ENCODE measurements at places on chromosomes 7 and 10. TPM values are rescaled to one million over a fixed set of nuclear protein-coding genes. Genes with fewer than 3 reads are reported as not detected.

The PRPS1L1 gene
- polyA plus RNA-seq: not detected

The RBM17 gene
- 46.3 TPM for polyA plus RNA-seq

The CYP26C1 gene
- polyA plus RNA-seq: not detected

The XPNPEP1 gene
- polyA plus RNA-seq: 40.0 TPM

The ZC3HAV1L gene
- polyA plus RNA-seq: 0.37 TPM

The TET1 gene
- 0.71 TPM for polyA plus RNA-seq

The OR2A7 gene
- 0.76 TPM for polyA plus RNA-seq

The HTR5A gene
- not detected for polyA plus RNA-seq

The MSRB2 gene
- polyA plus RNA-seq: 13.0 TPM

The KLHL7 gene
- polyA plus RNA-seq: 27.9 TPM

The KIAA1549 gene
- polyA plus RNA-seq: 0.02 TPM

The SCIN gene
- 0.07 TPM for polyA plus RNA-seq

The ASB10 gene
- not detected for polyA plus RNA-seq

The TMEM229A gene
- polyA plus RNA-seq: not detected

The GIMAP1 gene
- polyA plus RNA-seq: 69.2 TPM

All from CD4-positive, alpha-beta memory T cell (primary cell).